ENCODE measurements at places on chromosomes 4 and X. TPM values are rescaled to one million over a fixed set of nuclear protein-coding genes. Genes with fewer than 3 reads are reported as not detected.

SMARCA1 gene
- polyA plus RNA-seq: 69.0 TPM

- no peak overlapping the region for H3K27ac ChIP-seq
- no peak for DNase-seq
- no peaks in the 10 kb centered on the region for H3K27me3 ChIP-seq
- H3K36me3 ChIP-seq: no peaks in the 10 kb centered on the region
- H3K4me1 ChIP-seq: no peaks in the 10 kb centered on the region
Measured at GRCh38 chr4:22595684-22596083, 79.8 kb upstream of the ADGRA3 start.

ZNF141 gene
- polyA plus RNA-seq: 7.4 TPM

DNA sequence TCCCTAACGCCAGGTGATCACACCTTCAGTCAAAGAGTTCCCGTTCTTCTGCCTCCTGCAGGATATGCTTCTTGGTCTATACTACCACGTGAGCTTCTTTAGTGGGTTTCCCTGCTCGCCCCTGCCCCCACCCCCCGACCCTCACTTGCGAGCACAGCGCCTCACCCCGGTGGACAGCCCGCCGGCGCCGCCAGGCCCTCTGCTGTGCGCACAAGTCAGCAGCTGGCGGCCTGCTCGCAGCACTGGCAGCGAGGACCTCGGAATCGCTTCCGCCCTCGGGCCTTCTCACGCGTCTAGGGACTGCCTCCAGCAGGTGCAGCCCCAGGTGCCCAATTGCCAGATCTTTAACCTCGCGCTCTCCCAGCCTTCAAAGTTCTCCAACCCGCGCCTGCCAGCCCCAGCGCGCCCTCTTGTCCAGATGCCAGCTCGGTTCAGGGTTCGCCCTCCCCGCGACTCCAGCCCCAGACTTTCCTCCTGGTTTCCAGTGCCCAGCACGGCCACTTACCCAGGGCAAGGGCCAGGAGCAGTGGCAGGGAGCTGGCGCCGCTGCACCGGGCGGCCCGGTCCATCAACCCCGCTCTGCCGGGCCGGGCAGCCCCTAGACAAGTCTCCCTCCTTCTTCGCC lies 454 bp downstream of the BTC start:
- no peaks in the 10 kb centered on the region for H3K36me3 ChIP-seq
- no peaks in the 10 kb centered on the region for H3K4me1 ChIP-seq
- H3K27ac ChIP-seq: peak overlapping the region; percentile 66
- peaks cover 4% of the 10 kb centered on the region for H3K27me3 ChIP-seq

VBP1 gene
- 44.7 TPM for polyA plus RNA-seq

PASD1 gene
- not detected for polyA plus RNA-seq

DNA sequence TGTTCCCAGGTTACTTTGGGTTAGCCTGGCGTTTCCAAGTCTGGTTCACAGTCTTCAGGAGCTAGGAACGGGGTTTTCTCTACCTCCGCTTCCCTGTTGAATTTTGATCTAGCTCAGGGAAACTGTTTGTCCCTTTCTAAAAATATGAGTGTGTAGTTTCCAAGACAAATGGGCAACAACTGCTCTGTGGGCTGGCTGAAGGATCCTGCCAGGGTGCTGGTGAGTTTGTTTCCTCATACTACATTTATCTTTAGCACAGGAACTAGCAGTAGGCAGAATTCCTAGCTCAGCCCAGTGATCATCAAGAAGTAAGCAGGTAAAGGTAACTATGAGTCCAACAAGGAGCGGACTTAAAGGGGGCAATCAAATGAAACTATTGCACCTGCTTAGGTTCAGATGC lies 13.3 kb upstream of the FAM47E start:
- H3K27me3 ChIP-seq: no peaks in the 10 kb centered on the region
- no peak for DNase-seq
- no peak overlapping the region for H3K4me3 ChIP-seq
- peak overlapping the region; percentile 90 for H3K27ac ChIP-seq
- H3K4me1 ChIP-seq: peaks cover 20% of the 10 kb centered on the region
- no peaks in the 10 kb centered on the region for H3K36me3 ChIP-seq

ANKRD37 gene
- 11.4 TPM for polyA plus RNA-seq

NPY1R gene
- polyA plus RNA-seq: 1.1 TPM

GRCh38 chr4:14132301-14132700 lies 504.8 kb upstream of the BOD1L1 start:
- no peaks in the 10 kb centered on the region for H3K36me3 ChIP-seq
- no peak overlapping the region for H3K27ac ChIP-seq
- DNase-seq: no peak
- H3K4me3 ChIP-seq: no peak overlapping the region

DNA sequence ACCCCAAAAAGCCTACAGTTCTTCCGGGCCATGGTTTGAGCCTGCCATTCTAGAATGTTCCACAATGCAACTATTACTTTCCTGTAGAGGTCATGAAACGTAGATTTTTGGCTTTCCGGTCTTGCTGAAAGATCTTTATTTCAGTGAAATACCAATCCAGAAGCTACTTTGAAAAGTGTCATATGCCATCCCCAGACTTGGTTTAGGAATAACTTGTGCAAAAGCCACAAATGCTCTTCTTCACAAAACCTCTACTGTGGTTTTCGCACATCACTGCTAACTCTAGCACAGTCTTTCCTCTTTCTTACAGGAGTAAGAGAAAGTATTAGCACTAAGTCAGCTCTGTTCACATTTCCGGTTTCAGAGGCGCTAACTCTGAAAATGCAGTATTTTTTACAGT lies 12.7 kb upstream of the CD40LG start:
- no peaks in the 10 kb centered on the region for H3K27me3 ChIP-seq
- no peak overlapping the region for H3K4me3 ChIP-seq
- no peaks in the 10 kb centered on the region for H3K36me3 ChIP-seq
- no peak overlapping the region for H3K27ac ChIP-seq

DNA sequence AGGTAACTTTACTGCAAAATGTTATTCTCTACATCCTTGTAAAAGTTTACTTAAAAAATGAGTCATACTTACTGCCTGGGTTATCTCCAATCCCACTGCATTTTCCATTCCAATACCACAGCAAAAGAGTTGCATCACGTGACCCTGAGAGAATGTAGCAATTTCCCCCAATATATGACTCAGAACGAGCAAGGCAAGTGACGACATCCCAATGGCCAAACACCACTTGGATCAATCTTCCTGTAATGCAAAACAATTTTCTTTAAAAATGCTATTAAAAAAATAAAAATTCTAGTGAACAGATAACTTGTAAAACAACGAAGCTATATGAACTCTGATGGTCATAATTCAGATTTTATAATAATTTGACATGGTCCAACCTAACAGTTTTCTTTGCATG lies 224.3 kb downstream of the DCLK2 start:
- H3K36me3 ChIP-seq: no peaks in the 10 kb centered on the region
- H3K4me1 ChIP-seq: no peaks in the 10 kb centered on the region
- peak overlapping the region; percentile 24 for H3K27ac ChIP-seq
- H3K27me3 ChIP-seq: no peaks in the 10 kb centered on the region
- no peak overlapping the region for H3K4me3 ChIP-seq

DNA sequence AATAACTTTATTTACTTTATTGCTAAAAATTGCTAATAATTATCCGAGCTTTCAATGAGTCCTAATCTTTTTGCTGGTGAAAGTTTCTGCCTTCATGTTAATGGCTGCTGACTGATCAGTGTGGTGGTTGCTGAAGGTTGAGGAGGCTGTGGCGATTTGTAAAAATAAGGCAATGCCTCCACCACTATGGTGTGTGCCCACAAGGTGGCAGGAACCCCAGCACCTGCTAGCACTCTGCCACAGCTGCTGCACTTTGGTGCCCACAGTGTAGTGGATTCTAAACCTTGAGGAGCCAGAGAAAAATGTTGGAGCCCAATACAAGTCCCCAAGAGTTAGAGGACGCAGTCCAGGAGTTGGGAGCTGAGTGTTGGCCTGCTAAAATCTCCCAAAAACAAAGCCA lies 1237.1 kb downstream of the PCDH19 start:
- H3K27me3 ChIP-seq: no peaks in the 10 kb centered on the region
- no peaks in the 10 kb centered on the region for H3K36me3 ChIP-seq
- H3K4me3 ChIP-seq: no peak overlapping the region
- no peak for DNase-seq
- no peak overlapping the region for H3K27ac ChIP-seq

GRCh38 chrX:31708116-31708515 lies 636.3 kb upstream of the FTHL17 start:
- no peak for DNase-seq
- H3K36me3 ChIP-seq: no peaks in the 10 kb centered on the region
- no peak overlapping the region for H3K4me3 ChIP-seq
- no peaks in the 10 kb centered on the region for H3K4me1 ChIP-seq
- H3K27ac ChIP-seq: no peak overlapping the region

SLC49A3 gene
- polyA plus RNA-seq: 12.8 TPM

DNA sequence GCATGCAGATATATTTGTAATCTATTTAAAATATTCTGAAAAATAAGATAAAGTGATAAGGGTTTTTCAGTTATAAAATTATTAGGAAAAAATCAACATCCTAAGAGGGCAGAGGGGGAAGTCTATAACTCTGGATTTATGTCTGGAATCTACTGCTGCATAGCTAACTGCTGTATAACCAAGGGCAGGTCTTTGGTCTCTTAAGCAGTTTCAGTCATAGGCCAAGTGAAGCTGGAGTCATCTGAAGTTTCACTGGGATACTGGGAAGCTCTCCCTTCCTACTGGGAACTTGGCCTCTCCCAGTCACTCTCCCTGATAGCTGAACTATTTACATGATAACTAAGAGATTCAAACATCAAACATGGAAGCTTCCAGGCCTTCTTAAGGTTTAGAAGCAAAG lies 1409.9 kb upstream of the PCDH7 start:
- no peaks in the 10 kb centered on the region for H3K4me1 ChIP-seq
- no peak overlapping the region for H3K4me3 ChIP-seq
- H3K36me3 ChIP-seq: no peaks in the 10 kb centered on the region
- no peaks in the 10 kb centered on the region for H3K27me3 ChIP-seq
- H3K27ac ChIP-seq: no peak overlapping the region
- DNase-seq: no peak

DNA sequence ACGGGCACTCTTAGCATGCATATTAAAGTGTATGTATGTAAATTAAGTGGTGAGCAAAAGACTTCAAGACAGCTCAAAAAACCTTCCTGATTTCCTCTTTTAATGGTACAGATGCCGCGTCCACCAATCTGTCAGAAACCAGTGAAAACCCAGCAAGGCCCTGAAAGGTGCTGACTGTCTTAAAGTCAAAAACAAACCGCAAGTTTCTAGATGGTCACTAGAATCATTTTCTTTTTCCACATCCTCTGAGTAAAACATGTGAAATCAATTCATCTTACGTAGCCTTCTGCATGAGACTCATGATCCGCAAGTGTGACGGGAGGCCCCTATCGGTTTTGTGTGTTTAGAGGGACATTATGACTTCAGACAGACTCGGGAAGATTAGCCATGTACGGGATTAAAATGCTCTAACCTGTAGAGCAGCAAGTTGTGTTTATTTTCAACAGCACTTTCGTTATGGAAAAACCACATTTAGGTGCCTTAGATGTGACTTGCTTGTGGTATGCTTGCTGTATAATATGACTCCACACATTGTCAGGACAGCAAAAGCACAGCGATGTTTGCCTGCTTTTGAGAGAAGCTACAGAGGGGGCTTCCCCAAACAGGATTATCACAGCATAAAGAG lies 88.2 kb upstream of the STS start:
- no peak overlapping the region for H3K4me3 ChIP-seq
- no peaks in the 10 kb centered on the region for H3K36me3 ChIP-seq
- no peak overlapping the region for H3K27ac ChIP-seq
- DNase-seq: no peak
- H3K27me3 ChIP-seq: no peaks in the 10 kb centered on the region

MANBA gene
- polyA plus RNA-seq: 37.5 TPM

- no peak overlapping the region for H3K4me3 ChIP-seq
- H3K27ac ChIP-seq: no peak overlapping the region
- no peaks in the 10 kb centered on the region for H3K27me3 ChIP-seq
- no peaks in the 10 kb centered on the region for H3K36me3 ChIP-seq
Measured at GRCh38 chr4:135316266-135316779, 1114.7 kb upstream of the PABPC4L start.

HELT gene
- not detected for polyA plus RNA-seq

IL13RA1 gene
- 20.3 TPM for polyA plus RNA-seq

- H3K27me3 ChIP-seq: no peaks in the 10 kb centered on the region
- H3K36me3 ChIP-seq: no peaks in the 10 kb centered on the region
- H3K27ac ChIP-seq: peak overlapping the region; percentile 75
- H3K4me3 ChIP-seq: no peak overlapping the region
Measured at GRCh38 chrX:66914080-66914479, 275.2 kb upstream of the EDA2R start.

- no peaks in the 10 kb centered on the region for H3K4me1 ChIP-seq
- H3K4me3 ChIP-seq: no peak overlapping the region
- no peaks in the 10 kb centered on the region for H3K27me3 ChIP-seq
- no peak overlapping the region for H3K27ac ChIP-seq
- no peaks in the 10 kb centered on the region for H3K36me3 ChIP-seq
Measured at GRCh38 chr4:148866666-148867065, 424.5 kb upstream of the NR3C2 start.

- H3K27ac ChIP-seq: peak overlapping the region; percentile 96
- DNase-seq: no peak
- H3K27me3 ChIP-seq: no peaks in the 10 kb centered on the region
- no peaks in the 10 kb centered on the region for H3K36me3 ChIP-seq
Measured at GRCh38 chr4:151100531-151100930, 1.1 kb downstream of the RPS3A start.

DNA sequence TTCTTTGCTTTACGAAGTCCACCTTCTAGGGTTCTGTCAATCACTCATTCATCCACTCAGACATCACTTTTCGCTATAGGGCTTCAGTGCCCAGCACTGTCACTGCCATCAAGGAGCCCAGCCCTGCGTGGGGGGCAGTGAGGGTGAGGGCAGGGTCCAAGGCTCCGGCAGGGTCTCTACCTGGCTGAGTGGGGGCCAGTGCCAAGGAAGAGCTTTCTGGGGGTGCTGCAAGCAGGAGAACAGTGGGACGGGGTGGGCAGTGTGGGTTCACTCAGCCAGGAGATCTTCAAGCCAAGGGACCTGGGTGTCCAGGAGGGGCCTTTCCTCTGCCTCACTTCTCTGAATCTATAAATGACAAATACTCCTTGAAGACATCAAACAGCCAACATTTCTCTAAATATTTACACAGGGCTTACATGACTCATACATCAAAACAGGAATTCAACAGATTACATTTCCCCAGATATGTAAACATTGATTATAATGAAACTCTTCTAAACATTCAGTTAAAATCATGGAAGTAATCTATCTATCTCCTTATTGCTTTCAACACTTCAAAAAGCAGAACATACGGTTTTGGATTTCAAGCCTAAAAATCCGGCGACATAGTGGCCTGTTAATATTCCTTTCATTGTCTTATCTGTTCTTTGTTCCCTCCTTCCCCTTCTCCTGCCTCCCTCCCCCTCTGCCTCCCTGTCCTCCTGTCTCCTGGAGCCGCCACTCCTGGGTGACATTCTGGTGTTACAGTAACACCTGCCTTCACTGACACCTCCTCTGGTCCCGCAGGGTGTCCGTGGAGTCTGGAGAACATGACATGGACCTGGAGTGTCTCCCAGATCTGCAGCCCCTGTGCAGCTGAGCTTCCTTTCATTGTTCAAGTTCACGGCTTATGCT lies 94.4 kb upstream of the ADRA2C start:
- peaks cover 3% of the 10 kb centered on the region for H3K27me3 ChIP-seq
- no peaks in the 10 kb centered on the region for H3K36me3 ChIP-seq
- H3K4me3 ChIP-seq: no peak overlapping the region
- H3K4me1 ChIP-seq: peaks cover 15% of the 10 kb centered on the region
